ENCODE measurements at places on chromosomes 5 and 9.
A peak's percentile ranks its signal among the peaks of the same experiment; 100 is the strongest.

GRCh38 chr9:96493757-96494156 lies 43.8 kb downstream of the HABP4 start:
- DNase-seq = no peak

- DNase-seq = no peak
These were observed 12.3 kb downstream of the PRR7 start for GRCh38 chr5:177458912-177459350.

DNA sequence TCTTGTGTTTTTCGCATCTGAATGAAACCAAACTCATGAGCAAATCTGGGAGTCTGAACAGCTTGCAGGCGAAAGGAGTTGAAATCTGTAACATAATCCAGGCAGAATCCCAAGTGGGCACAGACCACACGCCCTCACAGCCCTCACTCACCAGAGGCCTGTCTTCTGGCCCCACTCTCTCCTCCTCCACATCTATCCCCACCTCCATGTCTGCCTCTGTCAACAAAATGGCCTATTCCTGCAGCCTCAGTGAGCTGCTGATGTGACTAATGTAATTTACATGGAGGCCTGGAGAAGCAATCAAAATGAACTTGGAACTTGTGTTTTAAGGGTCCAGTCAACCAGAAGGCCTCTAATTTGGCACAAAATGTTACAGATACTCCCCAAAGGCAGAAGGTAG lies 136.6 kb downstream of the GNA14 start:
- no peak for DNase-seq

- peak; percentile 71 for DNase-seq
These were observed 654 bp downstream of the PURA start for GRCh38 chr5:140114341-140115185.

DNA sequence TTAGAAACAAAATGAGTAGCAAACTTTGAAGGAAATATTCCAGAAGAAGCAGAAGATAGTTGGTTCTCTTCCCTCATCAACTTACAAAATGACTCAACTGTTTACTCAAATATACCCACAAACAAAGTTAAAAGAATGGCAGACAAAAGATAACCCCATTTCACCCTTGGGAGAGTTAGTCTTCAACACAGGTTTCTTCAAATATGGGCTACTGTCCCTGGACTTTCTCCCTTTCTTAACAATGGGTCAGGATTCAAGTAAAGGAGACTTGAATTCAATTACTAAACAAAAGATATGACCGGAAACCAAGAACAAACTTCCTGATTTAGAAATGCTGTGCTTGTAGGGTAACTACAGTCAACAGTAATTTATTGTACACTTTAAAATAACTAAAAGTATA lies 14.2 kb downstream of the RFX3 start:
- no peak for DNase-seq

DNA sequence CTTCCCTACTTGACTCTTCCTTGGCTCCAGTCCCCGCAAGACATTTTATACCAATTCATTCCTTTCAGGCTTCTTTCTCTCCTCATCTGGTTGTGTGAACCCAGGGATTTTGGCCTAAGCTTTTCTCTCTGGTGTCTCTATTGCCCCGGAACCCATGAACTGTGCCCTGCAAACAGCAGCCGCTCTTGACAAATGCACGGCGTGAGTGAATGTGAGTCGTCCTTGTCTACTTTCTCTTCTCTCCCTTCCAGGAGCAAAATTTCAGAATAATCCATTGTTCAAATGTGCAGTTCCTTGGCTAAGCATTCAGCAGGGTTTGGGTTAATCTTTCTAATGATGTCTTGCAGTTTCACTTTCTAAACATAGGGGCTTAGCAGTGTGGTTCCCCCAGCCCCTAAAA lies 250.4 kb upstream of the IRX4 start:
- no peak for DNase-seq

GRCh38 chr5:179275941-179276837 lies 69.1 kb downstream of the ADAMTS2 start:
- DNase-seq = no peak

DNA sequence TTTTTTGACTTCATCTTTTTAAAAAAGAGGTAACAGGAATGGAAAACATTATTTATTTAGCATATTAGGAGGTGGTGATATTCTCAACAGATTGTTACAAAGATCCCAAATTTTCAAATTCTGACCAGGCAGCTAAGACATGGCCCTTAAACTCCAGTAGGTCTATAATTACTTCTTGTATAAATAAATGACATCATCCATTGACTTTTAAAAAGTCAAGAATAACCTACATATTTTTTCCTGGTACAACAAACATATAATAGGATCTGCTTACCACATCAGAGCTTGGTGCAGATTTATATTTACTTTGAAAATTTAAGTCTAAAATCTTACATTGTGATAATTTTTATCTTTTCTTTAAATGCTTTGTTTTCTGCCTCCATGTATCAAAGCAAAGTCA lies 92.2 kb upstream of the TRPM3 start:
- DNase-seq = no peak

GRCh38 chr5:127311349-127311748 lies 20.8 kb downstream of the MEGF10 start:
- DNase-seq = no peak

DNA sequence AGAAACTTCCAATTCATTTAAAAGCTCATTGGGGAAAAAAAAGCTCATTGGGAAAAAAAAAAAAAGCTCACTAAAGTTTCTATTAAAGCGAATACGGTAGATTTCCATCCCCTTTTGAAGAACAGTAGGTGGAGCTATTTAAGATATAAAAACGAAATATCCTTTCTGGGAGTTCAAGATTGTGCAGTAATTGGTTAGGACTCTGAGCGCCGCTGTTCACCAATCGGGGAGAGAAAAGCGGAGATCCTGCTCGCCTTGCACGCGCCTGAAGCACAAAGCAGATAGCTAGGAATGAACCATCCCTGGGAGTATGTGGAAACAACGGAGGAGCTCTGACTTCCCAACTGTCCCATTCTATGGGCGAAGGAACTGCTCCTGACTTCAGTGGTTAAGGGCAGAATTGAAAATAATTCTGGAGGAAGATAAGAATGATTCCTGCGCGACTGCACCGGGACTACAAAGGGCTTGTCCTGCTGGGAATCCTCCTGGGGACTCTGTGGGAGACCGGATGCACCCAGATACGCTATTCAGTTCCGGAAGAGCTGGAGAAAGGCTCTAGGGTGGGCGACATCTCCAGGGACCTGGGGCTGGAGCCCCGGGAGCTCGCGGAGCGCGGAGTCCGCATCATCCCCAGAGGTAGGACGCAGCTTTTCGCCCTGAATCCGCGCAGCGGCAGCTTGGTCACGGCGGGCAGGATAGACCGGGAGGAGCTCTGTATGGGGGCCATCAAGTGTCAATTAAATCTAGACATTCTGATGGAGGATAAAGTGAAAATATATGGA lies at the start of gene PCDHGA12:
TSS of gene PCDHGA12 (plus strand) at position 176 of the 782 bp plus-strand sequence. CDS start at position 429, 253 bp downstream.
- no peak for DNase-seq

GRCh38 chr5:151132963-151133362 lies 24.6 kb downstream of the ANXA6 start:
- DNase-seq = no peak

GRCh38 chr9:89038382-89039103 lies 47.3 kb downstream of the S1PR3 start:
- peak; percentile 79 for DNase-seq

DNA sequence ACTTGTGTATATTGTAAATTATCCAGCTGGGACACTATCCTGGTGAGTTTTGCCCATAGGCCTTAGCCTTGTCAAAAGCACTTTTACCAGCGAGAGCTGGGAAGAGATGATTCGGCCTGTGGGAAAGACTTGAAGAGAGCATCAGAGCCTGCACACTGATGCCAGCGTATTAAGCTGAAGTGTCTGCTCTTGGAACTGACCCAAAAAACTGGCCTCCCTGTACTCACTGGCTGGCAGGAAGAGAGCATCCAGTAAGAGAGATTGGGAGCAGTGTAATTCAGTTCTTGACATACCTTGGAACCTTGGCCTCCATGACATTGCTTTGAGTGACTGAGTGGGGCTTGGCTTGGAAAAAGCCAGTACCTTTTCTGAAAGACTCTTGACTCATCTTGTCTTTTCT lies 73.7 kb downstream of the ZNF462 start:
- DNase-seq = no peak

- DNase-seq = no peak
These were observed 2.3 kb downstream of the DENND4C start for GRCh38 chr9:19232823-19233194.

GRCh38 chr5:100841358-100842076 lies 61.6 kb downstream of the ST8SIA4 start:
- DNase-seq = no peak

DNA sequence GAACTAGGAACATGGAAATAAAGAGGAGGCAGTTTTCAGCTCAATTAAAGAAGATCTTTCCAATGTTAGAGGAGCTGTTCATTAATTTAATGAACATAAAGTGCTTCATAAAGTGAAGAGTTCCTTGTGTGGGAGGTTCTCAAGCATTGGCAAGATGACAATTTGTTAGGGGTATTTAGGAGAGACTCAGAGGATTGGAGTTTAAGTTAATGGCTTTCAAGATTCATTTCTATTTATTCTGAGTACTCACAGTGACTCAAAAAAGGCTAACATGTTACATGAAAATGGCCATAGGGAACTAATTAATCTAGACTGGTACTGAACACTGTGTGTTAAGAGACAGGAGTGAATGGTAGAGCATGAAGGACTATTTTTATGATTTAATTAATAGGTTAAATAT lies 55.4 kb upstream of the CDH12 start:
- DNase-seq = no peak

DNA sequence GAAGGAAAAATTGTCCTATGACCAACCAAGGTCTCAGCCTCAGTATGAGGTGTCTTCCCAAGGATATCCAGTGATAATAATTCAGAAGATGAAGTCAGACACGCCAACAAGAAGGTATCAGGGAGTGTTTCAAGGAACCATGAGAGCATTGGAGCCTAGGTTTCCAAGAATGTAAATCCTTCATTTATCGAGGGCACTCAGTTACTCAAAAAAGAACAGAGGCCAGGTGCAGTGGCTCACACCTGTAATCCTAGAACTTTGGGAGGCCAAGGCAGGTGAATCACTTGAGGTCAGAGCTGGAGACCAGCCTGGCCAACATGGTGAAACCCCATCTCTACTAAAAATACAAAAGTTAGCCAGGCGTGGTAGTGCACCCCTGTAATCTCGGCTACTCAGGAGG lies 70.8 kb downstream of the PLAC8L1 start:
- no peak for DNase-seq

GRCh38 chr9:83992407-83992806 lies 11.8 kb downstream of the RMI1 start:
- no peak for DNase-seq

- DNase-seq = no peak
These were observed 18.4 kb upstream of the EGFL7 start for GRCh38 chr9:136644343-136644592.

GRCh38 chr5:9408964-9409363 lies 136.9 kb downstream of the SEMA5A start:
- DNase-seq = no peak

DNA sequence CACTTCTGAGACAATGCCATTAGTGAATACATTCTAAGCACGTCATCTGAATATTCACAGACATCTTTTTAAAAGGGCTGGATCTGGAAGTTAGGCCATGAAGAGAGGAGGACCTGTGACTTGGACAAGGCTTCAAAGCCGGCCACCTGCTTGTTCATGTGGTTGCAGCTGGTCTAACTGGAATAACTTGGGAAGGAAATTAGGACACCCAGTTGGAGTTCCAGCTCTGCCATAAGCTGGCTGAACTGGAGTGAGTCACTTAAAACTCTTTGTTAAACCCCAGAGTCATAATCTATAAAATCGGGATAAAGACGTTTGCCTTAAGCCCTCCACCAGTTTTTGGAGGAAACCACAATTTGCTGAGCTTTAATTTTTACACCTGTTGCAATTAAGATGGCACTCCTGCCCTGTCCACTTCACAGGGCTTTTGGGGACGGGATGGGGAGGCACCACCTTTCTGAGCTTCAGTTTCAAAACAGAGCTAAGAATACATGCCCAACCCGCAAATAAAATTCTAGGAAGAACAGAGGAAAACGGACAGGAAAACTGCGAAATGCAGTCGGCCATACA lies 536 bp upstream of the STX17 start:
- DNase-seq = no peak

DNA sequence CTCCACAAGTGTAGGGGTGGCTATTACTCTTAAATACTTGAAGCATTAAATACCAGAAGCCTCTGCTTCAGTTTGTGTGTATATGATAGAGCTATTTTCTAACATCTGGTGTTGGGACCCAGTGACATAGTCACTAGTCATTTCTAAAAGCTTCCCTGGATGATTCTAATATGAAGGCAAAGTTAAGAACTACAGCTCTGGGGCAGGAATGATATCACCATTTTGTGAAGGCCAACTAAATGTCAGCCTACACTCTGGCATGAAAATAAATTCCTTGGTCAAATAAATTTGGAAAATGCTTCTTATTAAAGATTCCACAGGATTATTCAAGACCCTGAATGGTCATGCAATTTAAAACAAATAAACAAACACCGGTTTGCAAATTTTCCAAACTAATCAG lies 197.7 kb downstream of the PLK2 start:
- DNase-seq = no peak

GRCh38 chr9:69344459-69344858 lies 19.4 kb downstream of the ENTREP1 start:
- no peak for DNase-seq

DNA sequence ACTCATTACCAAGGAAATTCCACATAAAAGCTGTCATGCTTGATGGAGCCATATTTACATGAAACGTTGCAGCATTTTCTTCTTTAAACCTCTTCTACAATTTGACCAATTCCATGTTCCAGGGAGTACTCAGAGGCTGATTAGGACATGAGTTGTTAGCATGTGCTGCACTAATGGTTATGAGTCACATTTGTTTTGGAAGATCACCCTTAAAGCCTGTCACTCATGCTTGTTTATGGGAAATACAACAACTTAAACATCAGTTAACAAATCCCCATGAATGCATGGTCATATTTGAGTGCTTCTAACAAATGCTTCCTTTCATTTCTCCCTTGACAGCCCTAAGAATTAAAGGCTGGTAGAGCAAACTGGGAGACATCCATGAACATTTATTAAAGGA lies 156.1 kb downstream of the GHR start:
- DNase-seq = no peak

GRCh38 chr5:96332535-96333366 lies 100.3 kb downstream of the PCSK1 start:
- peak; percentile 5 for DNase-seq

DNA sequence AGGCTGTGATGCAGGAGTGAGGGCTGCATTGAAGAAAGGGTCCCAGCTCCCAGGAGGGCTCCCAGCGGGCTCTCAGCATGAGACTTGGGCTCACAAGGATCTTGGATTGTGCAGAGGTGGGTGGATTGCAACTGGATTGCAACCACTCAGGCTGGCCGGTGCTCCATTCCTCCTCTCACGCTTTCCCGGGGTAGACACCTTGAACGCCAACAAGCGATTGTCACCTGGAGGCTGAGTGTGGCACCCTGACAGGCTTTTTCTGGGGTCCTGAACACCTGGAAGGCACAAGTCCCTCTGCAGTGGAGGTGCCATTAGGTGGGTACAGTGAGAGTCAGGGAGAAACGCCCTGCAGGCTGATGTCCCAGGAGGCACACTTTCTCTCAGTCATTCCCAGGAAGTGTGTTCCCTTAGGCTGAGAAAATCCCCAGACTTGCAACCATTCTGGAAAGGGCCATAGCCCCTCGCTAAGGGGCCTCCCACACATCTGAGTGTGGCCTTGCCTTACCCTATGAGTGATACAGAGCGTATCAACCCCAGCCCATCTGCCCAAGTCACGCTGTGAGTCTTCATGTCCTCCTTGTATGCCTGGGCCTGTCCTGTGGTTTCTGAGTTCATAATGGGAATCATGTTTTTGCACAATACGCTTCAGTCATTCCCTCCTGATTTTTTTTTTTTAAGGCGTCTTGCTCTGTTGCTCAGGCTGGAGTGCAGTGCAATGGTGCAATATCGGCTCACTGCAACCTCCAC lies 488.1 kb downstream of the IRX1 start:
- no peak for DNase-seq

GRCh38 chr5:20476016-20476415 lies 488.0 kb upstream of the CDH18 start:
- DNase-seq = no peak

Data from left lung (tissue), 14 donors.